ENCODE measurements at places on chromosomes 7 and 10.

- DNase-seq = no peak
Measured at GRCh38 chr7:141649137-141649864, 52.7 kb downstream of the DENND11 start.

DNA sequence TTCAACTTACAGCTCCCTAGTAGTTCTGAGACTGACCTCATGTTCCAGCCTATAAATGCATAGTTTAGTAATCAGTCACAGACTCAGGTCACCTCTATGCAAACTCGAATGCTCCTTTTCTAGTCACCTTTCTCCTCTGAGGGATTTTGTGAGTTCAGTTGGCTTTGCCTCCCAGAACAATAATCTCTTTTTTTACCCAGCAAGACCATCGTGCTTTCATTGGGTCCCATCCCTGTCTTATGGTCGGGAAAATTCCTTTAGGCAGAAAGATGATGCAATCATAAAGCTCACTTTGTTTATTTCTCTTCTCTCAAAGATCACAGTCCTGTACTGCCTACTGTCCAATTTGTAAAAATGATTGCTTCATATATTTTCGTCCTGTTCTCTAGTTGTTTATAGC is 38.4 kb downstream of the TWIST1 start:
- DNase-seq = no peak

DNA sequence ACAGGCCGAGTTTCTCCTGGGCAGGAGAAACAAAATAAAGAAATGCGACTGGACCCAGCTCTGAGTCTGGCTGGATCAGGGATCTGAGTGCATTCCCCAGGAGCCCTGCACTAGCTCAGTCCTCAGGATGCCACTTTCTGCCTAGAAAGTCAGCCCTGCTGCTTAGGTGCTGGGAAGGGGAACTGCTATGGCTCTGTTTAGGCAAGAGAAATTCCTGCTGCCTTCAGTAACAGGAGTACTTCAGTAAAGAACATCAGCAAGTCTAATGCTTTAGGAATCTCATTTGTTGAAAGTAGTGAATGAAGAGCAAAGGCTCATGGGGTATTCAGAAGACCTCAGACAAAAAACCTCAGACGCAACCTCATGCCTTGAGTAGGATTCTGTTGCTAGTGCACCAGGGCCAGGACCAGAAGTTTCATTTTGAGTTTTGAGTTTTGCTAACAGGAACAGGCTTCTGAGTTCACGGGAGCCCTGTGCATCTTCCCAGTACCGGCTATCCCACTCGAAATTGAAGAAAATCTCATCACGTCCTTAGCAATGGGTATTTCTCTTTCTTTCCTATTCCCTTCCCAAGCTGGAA is 170.8 kb upstream of the CDCA7L start:
- DNase-seq = no peak

GRCh38 chr10:7697426-7697825 is 5.7 kb upstream of the ITIH2 start:
- DNase-seq = no peak

DNA sequence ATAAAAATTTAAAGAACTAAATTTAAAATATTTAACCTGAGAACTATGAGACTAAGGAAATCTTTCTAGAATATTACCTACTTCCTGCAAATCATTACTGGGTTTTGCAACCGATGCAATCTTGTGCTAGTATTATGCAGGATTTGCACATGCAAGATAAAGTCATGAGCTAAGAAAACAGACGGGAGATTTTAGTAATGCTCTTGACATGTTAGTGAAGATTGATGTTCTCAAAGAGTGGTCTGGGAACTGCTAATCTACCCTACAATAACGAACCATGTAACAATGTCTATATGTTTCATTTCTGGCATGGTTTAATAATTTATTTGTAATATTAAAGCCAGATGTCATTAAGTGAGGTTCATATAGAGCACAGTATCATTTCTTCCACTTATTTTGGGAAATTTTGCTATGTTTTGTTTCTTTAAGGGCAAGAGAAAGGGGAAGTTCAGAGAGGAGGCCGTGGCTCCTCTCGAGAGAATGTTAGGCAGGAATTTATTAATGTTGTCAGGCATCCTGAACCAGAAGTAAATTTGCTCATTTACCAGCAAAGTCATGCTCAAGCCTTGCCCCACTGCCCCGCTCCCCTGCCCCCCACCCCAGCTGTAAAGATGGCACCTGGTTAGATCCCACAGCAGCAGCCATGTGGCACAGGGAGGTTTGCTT is 22.8 kb downstream of the LRRC17 start:
- peak; percentile 31 for DNase-seq

DNA sequence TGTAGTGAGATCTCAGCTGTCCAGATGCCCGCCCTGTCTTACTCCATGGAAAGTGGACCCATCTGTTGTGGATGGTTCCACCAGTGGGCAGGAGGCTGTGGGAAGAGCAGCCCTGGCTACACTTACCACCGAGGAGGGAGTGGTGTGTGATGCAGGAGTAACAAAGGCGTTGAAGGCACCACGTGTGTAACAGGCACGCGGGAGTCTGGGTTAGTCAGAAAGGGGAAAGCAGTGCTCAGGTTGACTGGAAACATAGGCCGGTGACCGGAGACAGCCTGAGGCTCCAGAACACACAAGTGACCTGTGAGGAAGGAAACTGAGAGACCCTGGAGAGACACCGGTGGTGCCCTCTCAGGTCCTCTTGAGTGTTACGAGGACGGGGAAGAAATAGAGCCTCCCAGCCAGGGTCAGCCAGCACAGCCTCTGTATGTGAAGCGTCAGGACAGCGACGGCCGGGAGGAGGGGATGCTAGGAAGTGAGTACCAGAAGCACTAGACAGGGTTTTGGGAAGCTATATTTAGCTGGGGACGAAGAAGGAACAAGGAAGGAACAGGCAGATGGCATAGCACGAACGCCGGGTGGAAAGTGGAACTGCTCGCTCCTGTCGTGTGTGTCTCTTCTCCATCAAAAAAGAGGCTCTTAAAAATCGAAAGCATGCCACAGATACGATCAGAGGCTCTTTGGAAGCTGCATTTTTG is 51.7 kb downstream of the DAGLB start:
- DNase-seq = no peak

DNA sequence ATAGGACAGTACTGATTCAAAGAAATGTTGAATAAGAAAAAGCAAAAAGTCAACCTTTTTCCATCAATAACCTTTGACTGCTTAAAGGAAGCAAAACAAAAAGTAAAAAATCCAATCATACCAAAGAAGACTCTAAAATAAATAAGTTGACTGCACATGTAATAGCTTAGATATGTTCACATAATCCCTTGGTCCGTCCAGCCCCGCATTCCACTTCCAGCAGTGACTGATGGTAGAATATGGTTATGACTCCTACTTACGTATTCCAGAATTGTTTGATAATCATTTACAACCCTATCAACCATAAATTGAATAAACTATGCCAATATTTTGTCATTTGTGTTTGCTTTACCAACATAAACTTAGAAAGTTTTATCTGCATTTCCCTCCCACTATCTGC is 77.9 kb downstream of the CTNNA3 start:
- DNase-seq = no peak

DNA sequence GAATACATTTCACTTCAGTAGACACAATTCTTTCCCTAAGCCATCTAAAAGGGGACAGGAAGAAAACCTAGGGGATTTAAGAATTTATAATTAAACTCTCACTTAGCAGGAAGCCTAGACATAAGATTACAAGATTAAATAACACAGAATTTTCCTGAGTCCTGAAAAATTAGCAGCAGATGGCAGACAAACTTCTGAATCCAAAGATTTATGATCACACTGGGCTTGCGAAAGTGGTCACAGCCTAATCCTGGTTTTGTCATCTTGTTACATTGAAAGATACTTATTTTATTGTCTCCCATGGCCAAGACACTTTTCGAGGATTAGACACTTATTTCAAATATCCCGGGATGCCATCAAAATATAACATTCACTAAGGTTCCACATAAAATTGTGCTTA is 2.9 kb downstream of the ERLIN1 start:
- DNase-seq = no peak

DNA sequence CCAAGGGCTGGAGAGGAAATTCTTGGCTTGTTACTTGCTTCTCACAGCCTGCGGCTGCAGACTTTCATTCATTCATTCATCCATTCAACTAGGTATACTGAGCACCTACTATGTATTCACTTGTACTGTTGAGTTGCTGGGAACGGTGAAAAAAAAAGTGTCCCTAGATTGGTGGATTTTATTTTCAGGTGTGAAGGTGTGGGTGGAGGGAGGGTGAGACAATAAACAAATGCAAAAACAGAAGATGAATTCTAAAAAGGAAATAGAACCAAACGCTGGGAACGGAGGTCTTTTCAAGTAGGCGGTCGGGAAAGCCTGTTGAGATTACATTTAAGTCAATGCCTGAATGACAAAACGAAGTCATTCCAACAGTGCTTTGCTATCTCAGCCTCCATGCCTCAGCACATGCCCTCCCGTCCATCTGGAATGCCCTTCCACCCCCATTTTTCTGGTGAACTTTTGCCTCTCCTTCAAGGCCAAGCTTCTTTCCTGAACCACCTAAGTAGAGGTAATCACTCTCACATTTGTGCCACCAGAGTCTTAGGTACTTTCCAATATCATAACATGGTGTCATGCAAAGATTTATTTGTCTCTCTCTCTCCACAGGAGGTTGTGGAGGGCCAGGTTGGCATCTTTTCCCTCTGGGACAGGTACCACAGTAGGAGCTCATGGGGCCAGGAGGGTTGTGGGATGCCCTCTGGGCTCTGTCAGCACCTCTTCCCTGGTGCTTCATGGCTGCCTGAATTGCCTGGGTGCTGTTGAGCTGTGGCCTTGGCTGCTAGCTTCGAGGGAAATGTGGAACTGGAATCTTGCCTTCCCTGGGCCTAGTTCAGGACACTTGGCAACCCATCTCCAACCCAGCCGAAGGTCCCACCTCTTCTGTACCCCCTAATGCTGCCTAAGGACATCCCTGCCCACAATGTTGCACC is 5.5 kb downstream of the NKX2-3 start:
- no peak for DNase-seq

DNA sequence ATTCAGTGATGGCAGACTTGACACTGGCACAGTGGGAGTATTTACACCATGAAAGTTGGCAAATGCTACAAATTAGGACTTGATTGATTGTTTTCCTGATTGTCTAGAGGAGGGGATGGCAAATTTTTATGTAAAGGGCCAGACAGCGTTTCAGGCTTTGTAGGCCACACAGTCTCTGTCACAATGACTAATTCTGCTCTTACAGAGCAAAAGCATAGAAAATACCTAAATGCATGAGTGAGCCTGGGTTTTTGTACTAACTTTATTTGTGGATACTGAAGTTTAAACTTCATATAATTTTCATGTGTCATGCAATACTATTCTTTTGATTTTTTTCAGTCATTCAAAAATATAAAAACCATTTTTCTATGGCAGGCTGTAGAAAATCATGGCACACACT is 9.0 kb upstream of the ARMS2 start:
- DNase-seq = no peak

DNA sequence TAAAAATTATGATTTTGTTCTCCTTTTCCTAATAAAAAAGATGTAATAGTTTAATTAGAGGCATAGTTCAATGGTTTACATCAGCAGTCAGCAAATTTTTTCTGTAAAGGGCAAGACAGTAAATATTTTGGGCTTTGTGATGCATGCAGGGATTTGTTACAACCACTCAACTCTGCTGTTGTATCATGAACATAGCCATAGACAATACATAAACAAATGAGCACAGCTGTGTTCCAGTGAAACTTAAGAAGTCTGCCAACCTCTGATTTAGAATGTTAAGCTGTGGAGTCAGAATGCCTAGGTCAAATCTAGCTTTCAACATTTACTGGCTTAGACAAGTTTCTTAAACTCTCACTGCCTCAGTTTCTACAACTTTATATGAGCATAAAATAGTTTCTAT is 31.6 kb downstream of the ASZ1 start:
- DNase-seq = no peak

DNA sequence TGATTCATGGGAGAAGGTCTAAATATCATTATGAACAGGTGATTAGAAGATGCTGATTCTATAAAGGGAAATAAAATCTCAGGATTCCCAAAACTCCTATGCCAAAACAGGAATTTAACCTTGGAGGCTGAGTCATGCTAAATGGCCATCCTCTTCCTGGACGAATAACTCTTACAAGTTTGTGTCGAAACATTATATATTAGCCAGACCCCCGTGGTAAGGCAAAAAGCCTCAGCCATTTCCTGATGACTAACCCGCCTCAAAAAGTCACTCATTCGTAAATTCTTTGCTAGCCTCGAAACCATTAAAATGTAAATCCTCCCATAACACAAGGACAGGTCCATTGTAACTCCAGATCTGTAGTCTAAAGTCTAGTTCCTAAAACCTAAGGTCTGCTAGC is 32.0 kb downstream of the CUL2 start:
- peak; percentile 21 for DNase-seq

DNA sequence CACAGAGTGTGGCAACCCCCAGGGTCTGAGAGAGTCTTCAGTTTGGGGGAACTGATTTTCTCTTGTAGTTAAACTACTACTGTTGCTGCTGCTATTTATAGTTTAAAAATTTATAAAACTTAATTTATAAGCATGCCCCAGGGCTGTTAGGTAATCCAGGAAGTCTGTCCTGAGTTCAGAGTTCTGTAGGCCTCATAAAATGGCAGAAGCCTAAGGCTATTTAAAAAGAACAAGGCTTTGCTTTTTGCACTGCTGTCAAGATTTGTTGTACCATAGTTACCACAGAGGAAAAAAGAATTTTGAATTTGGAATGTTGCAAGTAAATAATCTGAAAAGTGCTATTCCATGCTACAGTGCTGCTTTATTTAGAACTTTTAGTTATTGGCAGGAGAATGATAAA is 66.1 kb downstream of the AGK start:
- no peak for DNase-seq

- DNase-seq = no peak
Measured at GRCh38 chr7:47211519-47211973, 370.4 kb downstream of the TNS3 start.

DNA sequence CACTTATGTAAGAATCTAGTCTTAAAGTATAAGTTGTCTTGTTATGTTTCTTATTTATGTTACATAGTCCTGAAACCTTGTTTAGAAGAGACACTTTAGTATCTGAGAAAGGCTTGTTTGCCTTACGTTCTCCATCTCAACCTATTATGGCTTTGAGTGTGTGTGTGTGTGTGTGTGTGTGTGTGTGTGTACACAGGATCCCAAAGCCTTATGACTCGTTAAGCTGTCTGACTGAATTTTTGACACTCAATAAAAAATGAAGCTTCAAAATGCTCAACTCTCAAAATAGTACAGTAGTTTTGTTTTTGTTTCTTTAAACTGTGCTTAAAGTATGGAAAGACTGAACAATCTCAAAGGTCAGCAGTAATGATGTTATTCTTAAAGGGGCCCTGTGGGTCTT is 18.0 kb downstream of the CALU start:
- DNase-seq = no peak

DNA sequence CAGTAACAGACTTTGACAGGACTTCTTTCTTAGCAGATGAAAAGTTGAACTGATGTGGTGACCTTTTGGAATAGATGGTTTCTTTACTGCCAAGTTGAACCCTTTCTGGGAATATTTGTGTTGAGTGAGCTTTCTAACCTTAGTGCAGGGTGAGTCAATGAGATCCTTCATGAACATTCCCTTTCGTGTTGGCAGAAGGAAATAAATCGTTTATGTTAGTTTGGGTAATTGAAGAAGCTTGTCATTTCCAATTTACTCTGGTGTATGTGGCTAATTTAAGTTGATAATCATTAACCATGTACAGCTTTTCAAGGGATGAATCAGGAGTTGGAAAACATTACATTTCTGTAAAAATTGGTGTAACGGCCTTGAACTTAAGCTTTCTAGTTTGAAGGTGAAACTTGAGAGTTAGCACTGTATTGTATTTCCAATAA is 43.4 kb downstream of the PTTG1IP2 start:
- DNase-seq = no peak

Measured in GF-D8 (cell line).